ENCODE measurements at places on chromosomes 6 and 20.

GRCh38 chr6:9517806-9518205 is 897.1 kb downstream of the TFAP2A start:
- ATAC-seq = no peak

DNA sequence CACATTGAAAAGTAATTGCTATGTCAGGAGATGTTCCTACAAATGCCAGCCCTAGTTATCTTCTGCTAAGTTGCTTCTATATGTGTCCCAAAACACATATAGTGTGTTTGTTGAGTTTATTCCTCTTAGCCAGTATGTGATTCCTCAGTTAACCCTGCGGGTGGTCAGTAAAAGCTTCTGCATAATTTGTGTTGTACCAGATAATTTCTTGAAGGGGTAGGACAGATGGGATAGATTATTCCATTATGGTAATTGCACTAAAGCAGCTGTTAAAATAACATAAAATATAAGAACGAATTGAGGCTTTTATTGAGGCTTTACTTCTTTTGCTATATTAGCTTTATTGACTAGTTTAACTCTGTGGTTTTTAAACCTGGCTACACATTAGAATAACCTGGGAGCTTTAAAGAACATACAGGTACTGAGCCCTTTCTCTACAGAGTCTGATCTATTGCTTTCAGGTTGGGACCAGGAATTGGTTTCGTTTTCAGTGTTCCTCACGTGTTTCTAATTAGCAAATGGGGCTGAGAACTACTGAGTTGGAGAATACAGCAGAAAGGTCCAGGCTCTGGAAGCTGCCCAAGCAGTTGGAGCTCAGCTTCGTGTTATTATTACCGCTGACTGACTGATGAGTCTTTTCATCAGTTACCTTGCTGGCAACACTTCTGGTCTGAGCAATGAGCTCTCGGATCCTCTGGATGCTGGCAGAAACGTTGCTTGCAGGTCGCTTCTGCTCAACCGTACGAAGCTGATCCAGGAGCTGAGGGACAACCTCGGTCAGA is 56.9 kb downstream of the FAM229B start:
- peak; percentile 90 for ATAC-seq

DNA sequence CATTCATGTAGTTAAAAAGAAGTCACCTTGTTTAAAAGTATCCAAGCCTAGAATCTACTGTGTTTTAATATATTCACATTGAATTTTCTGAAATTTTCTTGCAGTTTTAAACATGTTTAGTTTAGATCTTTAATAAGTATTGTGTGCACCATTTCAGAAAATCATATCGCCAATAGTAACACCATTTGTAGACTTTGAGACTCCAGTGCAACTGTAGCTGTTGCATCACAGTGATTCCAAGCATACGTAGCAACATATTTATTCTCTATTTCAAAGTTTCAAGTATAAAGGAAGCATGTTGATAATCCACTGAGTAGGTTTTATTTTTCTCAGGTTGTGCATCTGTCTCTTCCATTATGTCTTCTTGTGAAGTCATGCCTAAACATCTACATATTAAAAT is 46.4 kb downstream of the HMGN3 start:
- ATAC-seq = no peak

GRCh38 chr6:144217264-144217663 is 66.9 kb downstream of the STX11 start:
- no peak for ATAC-seq

GRCh38 chr6:170286246-170286933 is 4.5 kb downstream of the DLL1 start:
- peak; percentile 7 for ATAC-seq

DNA sequence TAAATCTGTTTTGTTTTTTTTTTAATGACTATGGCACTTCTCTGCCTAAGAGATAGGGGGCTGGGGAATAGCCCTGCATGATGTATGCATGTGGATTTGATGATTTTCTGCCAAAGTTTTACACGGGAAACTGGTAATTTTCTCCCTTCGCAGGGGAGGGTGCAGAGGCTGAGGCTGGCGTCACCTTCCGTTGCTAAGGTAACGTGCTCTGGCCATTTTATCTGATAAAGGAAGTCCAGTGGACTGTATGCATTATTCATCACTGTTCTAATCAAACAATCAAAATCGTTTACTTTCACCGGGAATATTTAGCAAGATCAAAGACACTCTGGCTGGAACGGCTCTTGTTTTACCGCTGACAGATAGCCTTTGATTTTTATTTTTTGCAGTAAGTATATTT is 789 bp downstream of the PHACTR1 start:
- no peak for ATAC-seq

GRCh38 chr6:168546151-168546550 is 105.2 kb downstream of the SMOC2 start:
- ATAC-seq = no peak
